Mammary microvascular endothelial cell (primary cell): ENCODE measurements at places on chromosomes 4 and X. TPM values are rescaled to one million over a fixed set of nuclear protein-coding genes. Genes with fewer than 3 reads are reported as not detected.

The ARX gene
- total RNA-seq = not detected in 2 replicates

The SATL1 gene
- not detected in 2 replicates for total RNA-seq

The GAGE12H gene
- not detected in 2 replicates for total RNA-seq

The MAGEA1 gene
- not detected in 2 replicates for total RNA-seq

The LRP2BP gene
- total RNA-seq = 0.15 and 1.1 TPM in 2 replicates

The ITGB1BP2 gene
- total RNA-seq = 0.20 and 1.00 TPM in 2 replicates

The CABS1 gene
- not detected in 2 replicates for total RNA-seq

The ERAS gene
- not detected in 2 replicates for total RNA-seq

The SPP1 gene
- 0.10 and 1.1 TPM in 2 replicates for total RNA-seq

The CXCL3 gene
- total RNA-seq = 0.93 and 4.1 TPM in 2 replicates

The CD99L2 gene
- total RNA-seq = 32.3 and 37.5 TPM in 2 replicates

The MAGEA2B gene
- not detected in 2 replicates for total RNA-seq

The SLITRK4 gene
- 4.2 and 6.7 TPM in 2 replicates for total RNA-seq

The ARHGAP6 gene
- total RNA-seq = 0.10 TPM in 1 of 2 replicates, not detected in the other

The POLN gene
- 1.2 and 1.5 TPM in 2 replicates for total RNA-seq

The DIPK2B gene
- total RNA-seq = 153 and 154 TPM in 2 replicates

The GSTCD gene
- total RNA-seq = 9.9 and 10.2 TPM in 2 replicates

The WDR17 gene
- total RNA-seq = 0.05 and 0.20 TPM in 2 replicates

The NSUN7 gene
- total RNA-seq = 0.34 and 0.87 TPM in 2 replicates

The SPATA4 gene
- total RNA-seq = not detected in 2 replicates

The NFXL1 gene
- 3.7 and 6.9 TPM in 2 replicates for total RNA-seq

The MAGEC2 gene
- not detected in 2 replicates for total RNA-seq

The MAGED4B gene
- total RNA-seq = 9.2 and 9.8 TPM in 2 replicates

The TEX13B gene
- total RNA-seq = not detected in 2 replicates

The NXF3 gene
- total RNA-seq = not detected in 2 replicates

The TMLHE gene
- total RNA-seq = 5.5 and 6.4 TPM in 2 replicates

The NHSL2 gene
- total RNA-seq = 18.9 and 22.6 TPM in 2 replicates

The SLC34A2 gene
- total RNA-seq = not detected in 2 replicates

The SCD5 gene
- 33.6 and 34.4 TPM in 2 replicates for total RNA-seq
